HFFc6 (cell line): ENCODE measurements at places on chromosomes 2 and 18. TPM values are rescaled to one million over a fixed set of nuclear protein-coding genes. Genes with fewer than 3 reads are reported as not detected.

GRCh38 chr2:96146153-96146880 is 1.1 kb upstream of the DUSP2 start:
- DNase-seq, result no peak

GRCh38 chr18:58863539-58864145 is 1.0 kb upstream of the ZNF532 start:
- DNase-seq, result no peak

- DNase-seq, result no peak
Observed at GRCh38 chr18:3041843-3042242, 28.9 kb upstream of the LPIN2 start.

GRCh38 chr2:161131074-161131680 is 29.1 kb upstream of the TANK start:
- DNase-seq, result no peak

- DNase-seq, result no peak
Observed at GRCh38 chr2:41735006-41735405, 312.8 kb upstream of the PKDCC start.

GRCh38 chr2:100880730-100881129 is 60.8 kb downstream of the NPAS2 start:
- no peak for DNase-seq

- DNase-seq, result no peak
Observed at GRCh38 chr2:11748861-11749645, 2.6 kb downstream of the LPIN1 start.

- DNase-seq, result peak; percentile 90
Observed at GRCh38 chr18:45169610-45170009, 445.7 kb upstream of the SLC14A2 start.

The RAD51AP2 gene
- not detected in 3 replicates for total RNA-seq

The GALNT14 gene
- total RNA-seq, result 0.39 to 0.78 TPM (median 0.74 TPM) in 3 replicates
